ENCODE measurements at places on chromosomes 7 and 10.

- no peak for DNase-seq
Measured at GRCh38 chr10:48976196-48976595, 36.6 kb upstream of the LRRC18 start.

GRCh38 chr7:110224643-110225042, 866.3 kb upstream of the LRRN3 start:
- DNase-seq = no peak

GRCh38 chr10:4215963-4216575, 431.1 kb upstream of the KLF6 start:
- no peak for DNase-seq

DNA sequence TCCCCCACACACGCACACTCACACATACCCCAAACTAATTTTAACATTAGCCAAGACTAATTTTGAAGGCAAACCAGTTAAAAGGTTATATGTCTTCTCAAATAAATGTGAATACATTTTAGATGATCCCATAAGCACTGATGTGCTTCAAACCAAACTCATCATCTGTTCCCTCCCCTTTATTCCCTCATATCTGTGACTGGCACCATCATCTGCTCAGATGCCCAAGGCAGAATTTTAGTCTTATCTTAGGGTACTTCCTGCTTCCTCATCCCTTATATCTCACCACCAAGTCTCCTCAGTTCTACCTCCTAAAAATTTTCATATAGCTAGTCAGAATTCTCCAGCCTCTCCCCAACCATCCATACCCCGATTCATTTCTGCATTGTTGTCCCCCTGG, 80.4 kb downstream of the UPF2 start:
- no peak for DNase-seq

- DNase-seq = no peak
Measured at GRCh38 chr7:82091126-82091684, 321.4 kb upstream of the HGF start.

DNA sequence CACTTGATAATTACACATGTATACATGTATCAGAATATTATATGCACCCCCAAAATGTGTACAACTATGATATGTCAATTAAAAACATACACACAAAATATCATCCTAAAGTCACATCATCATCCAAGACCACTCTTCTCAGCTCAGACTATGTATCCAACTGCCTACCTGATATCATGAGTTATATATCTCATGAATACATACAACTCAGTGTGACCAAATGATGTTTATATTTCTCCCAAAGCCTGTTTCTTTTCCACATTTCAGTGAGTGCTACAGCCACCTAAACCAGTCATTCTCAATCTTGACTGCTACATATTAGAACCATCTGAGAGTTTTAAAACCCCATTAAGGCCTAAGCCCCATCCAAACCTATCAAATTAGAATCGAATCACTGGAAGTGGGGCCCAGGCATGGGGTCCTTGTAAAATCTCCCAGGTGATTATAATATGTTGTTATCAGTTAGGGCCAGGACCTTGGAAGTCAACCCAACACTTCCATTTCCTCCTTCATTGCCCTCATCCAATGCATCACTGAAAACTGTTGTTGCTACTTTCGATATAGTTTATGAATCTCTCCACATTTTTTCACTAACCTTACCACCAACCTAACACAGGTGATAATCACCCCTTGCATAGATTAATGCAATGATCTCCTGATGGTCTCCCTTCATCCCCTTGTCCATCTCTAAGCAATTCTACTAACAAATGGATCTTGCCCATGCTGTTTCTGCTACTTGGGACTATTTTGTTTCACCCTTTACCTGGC, 53.8 kb upstream of the ITGB8 start:
- DNase-seq = no peak

- no peak for DNase-seq
Measured at GRCh38 chr7:157651366-157652160, 314.8 kb downstream of the DNAJB6 start.

DNA sequence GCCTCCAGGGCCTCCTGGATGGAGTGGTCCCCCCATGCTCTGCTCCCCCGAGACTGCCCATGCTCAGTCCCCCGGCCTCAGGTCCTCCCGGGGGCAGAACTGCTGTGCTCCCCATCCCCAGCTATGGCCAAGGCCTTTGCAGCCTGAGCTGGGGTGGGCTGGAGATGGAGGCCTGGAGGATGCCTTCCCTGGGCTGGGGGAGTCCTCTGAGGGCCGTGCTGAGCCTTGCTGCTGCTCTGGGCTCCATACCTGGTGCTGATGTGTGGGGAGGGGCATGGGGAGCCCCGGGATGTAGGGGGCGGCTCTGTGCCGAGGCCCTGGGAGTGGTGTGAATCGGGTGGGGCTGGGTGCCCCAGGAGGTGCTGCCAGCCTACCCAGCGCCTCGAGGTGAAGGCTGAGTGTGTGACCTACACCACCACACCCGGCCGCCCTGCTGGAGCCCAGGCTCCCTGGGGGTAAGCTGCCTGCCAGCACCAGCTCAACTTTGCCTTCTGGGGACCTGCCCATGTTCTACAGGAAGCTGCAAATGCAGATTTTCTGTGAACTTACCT, 109.5 kb downstream of the UNCX start:
- no peak for DNase-seq

DNA sequence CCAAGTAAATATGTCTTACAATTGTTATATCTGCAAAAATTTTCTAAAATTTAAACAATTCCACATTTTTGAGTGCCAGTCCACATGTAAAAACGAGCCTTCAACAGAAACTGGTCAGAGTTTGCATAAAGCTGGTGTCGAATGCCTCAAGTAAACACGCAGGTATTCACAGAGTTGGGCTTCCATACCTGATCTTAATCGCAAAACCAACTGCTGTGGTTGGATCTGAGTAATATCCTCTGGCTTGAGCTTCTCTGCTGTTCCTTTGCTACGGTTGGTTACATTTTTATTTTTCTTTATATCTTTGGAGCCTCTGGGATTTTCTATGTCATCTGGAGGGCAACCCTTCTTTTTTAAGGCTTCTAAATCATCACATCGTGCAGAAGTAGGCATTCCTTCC, 28.4 kb downstream of the ITGB1 start:
- no peak for DNase-seq

- DNase-seq = no peak
Measured at GRCh38 chr7:80145780-80146422, 11.3 kb downstream of the GNAI1 start.

- DNase-seq = peak; percentile 88
Measured at GRCh38 chr7:69803699-69804516, 205.6 kb downstream of the AUTS2 start.

DNA sequence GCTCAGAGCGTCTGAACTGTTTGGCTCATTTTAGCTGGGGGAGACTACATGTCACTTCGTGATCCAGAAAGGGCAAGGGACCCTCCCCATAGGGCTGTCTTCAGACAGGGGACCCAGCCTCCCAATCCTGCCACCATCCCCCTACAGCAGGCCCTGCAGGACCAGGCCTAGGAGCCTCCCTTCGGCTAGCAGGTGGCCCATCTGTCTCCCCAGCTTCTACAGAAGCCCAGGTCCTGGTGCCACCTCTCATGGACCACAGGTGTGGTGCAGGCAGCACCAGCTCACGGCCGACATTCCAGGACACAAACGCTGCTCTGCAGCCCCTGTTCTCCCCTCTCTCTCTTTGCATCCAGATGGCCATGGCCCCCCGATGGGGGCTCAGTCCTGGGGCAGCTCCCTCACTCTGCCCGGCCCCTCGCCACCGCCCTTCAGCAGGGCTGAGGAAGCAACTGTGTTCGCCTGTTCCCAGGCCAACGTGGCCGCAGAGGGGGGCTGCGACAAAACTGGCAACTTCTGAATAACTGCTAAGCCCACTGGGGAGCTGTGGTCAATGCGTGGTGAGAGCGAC, 10.3 kb downstream of the TECPR1 start:
- no peak for DNase-seq

DNA sequence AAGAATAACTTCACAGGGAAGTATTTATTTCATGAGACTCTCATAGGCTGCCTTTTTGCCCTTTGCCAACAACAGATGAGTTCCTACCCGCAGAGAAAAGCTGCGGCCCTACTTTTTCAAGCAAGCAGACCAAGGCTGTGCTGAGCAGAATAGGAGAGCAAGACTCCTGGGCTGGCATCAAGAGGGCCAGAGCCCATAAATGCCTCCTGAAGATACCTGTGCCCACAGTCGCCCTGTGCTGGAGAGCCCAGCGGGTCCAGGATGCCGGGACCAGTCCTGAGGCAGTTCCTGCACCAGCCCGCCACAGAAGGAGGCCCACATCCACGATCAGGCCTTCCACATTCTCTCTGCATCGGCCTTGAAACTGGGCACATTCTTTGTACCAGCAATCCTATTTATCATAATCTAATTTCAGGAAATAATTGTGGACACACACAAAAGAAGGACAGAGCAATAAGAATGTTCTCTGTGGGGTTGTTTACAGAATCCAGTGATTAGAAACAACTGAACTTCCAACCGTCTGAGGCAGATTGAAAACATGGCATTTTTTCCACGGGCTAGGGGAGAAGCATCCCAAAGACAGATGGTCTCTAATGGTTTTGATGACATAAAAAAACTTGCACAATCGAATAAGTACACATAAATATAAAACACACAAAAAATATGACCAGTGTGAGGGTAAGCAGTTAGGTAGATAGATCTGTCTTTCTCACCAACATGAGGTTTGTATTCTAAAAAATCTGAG, 95.6 kb downstream of the CPXM2 start:
- DNase-seq = no peak

- no peak for DNase-seq
Measured at GRCh38 chr7:29386196-29386765, 177.4 kb upstream of the PRR15 start.

DNA sequence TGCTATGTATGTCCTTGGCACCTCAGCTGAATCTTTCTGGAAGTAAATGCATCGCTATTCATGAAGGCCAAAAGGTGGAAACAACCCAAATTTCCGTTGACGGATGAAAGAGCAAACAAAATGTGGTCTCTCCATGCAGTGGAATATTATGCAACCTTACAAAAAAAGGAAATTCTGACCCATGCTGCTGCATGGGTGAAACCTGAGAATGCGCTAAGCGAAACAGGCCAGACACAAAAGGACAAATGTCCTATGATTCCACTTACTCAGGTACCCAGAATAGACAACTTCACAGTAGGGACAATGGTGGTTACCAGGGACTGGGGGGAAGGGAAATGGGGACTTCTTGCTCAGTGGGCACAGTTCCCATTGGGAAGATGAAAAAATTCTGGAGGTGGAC, 158.8 kb downstream of the CAMK1D start:
- DNase-seq = no peak

- DNase-seq = no peak
Measured at GRCh38 chr7:96562458-96562857, 147.2 kb downstream of the SEM1 start.

DNA sequence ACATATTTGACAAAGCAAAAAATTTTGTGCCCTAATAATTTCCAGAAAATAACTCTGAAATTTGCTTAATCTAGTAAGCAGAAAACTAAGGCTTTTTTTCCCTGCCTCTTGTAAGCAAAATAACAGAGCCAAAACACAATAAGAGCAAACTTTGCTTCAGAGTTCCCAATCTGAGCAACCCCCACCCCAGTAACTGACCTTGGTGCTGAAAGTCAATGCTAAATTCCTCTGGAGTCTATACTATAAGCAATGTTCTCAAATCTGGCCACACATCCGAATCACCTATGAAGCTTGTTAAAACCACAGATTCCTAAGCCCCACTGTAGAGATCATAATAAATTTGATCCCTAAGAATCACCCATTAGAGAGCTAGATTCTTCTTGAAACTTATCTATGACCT, 150.5 kb downstream of the ELAPOR2 start:
- no peak for DNase-seq

DNA sequence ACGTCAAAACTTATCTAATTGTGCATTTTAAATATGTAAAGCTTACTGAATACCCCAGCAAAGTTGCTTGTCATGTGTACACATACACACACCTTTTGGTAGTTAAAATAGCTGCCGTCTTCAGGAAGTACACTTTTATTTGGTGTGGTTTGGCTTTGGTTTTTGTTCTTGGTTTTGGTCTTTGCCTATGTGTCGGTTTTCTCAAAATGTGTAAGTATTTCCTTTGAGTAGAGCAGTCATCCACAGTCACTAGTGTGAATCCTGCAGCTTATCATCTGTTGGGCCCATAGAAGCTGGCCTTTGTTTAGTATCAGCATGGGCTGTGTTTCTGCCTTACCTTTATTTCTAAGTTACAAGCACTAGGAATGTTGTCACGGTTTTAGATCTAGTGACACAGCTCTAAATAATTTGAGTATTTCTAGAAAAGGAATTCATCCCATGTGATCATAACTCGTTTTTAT, 35.3 kb downstream of the NET1 start:
- peak; percentile 67 for DNase-seq

DNA sequence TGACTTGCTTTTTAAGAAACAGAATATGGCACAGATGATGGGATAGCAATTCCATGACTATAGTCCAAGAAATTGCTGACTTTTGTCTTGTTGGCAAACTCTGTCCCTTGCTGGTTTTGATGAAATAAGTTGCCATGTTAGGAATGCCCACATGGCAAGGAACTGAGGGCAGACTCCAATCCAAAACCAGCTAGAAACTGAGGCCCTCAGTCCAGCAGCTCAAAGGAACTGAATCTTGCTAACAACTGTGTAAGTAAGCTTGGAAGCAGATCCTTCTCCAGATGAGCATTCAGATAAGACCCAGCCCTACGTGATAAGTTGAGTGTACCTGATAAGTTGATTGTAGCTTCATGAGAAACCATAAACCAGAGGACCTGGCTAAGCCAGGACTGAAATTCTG, 64.3 kb upstream of the BMPER start:
- DNase-seq = no peak

GRCh38 chr7:3151784-3152183, 108.1 kb upstream of the CARD11 start:
- no peak for DNase-seq

DNA sequence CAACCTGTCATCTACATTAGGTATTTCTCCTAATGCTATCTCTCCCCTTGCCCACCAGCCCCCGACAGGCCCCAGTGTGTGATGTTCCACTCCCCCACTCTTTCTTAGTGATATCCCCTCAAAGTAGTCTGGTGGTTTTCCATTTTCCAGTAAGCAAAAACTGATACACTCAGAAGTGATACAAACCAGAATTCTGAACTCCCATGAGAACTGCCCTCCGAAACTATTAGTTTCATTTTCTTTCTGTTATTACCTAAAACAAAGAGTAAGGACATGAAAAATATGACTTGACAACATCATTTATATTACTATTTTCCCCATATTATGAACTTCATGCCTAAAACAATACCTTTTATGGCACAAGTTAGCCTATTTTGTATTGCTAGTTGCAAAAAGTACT, 175.0 kb downstream of the OTUD1 start:
- DNase-seq = no peak

DNA sequence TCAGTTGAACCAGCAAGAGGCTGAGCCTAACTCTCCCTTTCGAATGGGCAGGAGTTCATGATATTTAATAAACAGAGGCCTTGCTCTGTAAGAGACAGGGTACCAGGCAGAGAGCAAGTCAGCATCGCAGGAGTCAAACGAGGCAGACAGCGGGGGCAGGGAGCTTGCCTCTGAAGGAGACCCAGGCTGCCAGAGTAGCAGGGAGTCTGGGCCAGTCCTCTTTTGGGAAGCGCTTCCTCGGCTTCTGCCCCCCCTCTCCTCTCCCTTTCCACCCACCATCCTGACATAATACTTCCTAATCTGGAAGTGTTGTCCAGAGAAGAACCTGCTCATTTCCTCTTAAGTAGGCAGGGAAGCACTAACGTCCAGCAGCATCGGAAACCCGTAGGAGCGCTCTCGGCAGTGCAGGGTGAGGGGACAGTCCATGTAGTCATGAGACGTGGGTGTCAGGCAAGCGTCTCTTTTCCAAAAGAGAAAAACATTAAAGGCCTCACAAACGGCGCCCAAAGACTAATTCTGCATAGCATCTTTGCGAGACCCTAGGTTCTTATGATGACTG, 171.1 kb downstream of the EGFR start:
- no peak for DNase-seq
